Stimulated activated CD8-positive, alpha-beta memory T cell treated with anti-CD3 and anti-CD28 coated beads, Interleukin-7, amount 100 ng/mL, for 24 hours (primary cell): ENCODE measurements at places on chromosomes 13 and 19.
A peak's percentile ranks its signal among the peaks of the same experiment; 100 is the strongest.

DNA sequence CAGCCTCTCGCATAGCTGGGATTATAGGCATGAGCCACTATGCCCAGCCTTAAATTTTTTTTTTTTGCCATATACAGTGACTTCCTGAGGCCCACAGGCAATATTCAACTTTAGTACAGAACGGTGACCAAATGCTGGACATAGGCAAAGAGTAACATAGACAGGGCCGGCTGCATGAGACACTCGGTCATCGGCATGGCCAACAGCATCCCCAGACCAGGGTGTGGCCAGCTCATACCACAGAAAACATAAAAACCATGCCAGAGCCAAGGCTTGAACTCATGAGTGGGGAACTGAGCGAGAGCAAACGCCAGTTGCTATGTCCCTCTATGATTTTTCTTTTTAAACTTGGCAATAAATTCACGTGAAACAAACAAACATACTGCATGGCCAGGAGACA lies 17.0 kb downstream of the KANK2 start:
- DNase-seq, result no peak

DNA sequence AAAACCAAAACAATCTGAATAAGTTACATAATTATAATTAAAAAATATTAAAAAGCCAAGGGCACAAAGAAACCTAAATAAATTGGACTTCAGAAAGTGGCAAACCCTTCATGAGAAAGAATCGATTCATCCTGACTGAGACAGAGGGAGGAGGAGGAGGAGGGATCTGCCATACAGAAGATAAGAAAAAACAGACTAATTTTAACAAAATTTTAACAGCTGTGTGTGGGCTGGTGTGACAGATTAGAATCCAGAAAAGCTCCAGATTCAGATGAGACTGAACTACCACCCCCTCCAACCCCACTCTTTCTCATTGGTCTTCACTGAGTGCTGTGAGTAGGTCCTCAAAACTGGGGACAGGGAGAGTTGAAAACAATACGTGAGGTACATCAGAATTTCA lies 111.5 kb upstream of the HTR2A start:
- no peak for DNase-seq

DNA sequence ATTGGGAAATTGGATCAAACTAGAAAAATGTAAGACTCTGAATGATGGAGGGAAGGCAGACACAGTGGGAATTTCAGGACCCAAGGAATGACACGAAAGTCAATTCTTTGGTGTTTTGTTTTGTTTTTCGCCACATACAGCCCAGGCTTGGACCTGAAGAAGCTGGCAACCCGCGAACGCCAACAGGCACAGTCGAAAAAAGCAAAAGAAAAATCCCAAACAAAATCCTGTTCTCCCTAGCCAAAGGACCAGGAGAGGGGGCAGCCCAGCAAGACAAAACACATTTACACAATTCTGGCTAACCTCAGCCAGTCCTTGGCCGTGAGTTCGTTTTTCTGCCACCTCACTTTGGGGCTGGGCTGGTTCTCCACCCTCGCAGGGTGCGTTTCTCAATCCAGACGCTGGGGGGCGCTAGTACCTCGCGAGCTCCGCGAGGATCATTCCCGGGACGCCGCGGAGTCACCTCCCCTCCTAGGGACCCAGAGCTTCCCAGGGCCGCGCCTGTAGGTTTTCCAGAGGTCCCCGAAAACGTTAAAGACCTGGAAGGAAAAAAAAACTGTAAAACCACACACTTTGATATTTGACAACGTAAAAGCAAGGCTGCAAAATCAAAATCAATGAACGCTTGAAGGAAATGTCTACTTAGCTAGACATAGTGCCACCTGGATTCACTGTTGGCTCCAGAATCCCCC lies 34.9 kb upstream of the TPM4 start:
- peak; percentile 70 for DNase-seq

- no peak for DNase-seq
Measured at GRCh38 chr13:79749984-79750551, 269.1 kb downstream of the NDFIP2 start.

DNA sequence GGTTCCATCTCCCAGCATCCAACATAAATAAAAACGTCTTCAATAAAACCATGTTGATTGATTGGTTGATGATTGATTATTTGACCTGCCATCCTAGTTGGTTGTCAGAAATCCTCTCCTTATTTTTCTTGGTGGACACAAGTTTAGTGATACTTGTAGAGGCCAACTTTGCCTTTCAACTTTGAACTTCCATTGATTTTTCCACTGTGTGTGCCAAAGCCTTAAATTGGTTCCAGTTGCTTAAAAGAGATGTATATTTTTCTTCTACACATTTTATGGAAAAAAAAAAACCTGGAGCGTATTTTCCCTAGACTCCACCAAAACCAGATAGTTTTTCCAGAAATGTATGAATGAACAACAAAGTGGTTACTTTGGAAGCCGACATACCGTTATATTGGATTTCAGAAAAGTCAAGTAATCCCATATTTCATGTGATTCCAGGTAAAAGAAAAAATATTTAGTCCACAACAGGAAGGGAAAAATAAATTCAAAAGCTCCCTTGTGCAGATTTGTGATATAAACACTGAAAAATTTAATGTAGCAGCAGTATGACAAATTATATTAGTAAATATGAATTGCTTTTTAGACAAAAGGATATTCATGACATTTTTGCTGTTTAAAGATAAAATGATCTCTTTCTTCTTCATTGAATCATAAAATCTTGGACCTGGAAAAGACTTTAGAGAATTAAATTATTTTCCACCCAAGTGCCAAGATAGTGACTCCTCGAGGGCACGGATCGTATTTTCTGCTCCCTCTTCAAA lies 85.2 kb downstream of the MBNL2 start:
- no peak for DNase-seq

DNA sequence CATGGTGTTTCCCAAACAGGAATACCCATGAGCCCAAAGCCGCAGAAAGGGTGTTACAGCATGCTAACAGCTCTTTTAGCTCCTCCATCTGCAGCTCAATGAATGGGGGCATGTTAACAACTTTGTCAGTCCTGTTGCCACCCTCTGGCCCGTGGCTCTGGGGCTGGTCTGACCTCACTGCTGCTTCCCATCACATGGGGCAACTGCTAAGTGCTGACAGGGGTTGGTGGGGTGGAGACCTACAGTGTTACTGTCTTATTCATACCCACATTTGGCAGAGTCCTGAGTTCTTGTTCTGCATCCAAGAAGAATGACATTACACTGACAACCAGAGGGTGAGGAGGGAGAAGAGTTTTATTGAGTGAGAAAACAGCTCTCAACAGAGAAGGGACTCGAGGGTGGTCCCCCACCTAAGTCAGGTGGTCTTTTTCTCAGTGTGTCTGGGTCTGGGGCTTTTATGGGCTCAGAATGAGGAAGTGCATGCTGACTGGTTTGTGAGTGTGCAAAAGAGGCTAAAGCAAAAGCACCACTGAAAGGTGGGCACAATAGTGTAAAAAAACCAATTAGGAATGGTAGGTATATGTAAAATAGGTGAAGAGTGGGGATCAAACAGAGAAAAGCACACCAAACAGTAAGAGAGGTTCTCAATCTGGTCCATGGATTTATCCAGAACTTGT lies 1952.0 kb upstream of the PCDH20 start:
- no peak for DNase-seq

GRCh38 chr19:28642787-28643683 lies 569.9 kb downstream of the UQCRFS1 start:
- DNase-seq, result no peak

GRCh38 chr13:35554972-35555623 lies 78.6 kb upstream of the MAB21L1 start:
- DNase-seq, result no peak

GRCh38 chr19:5032101-5032967 lies 63.4 kb downstream of the KDM4B start:
- DNase-seq, result no peak

GRCh38 chr13:102589301-102589822 lies 7.4 kb upstream of the TPP2 start:
- no peak for DNase-seq

- DNase-seq, result no peak
Measured at GRCh38 chr13:109655206-109655600, 131.2 kb downstream of the IRS2 start.

DNA sequence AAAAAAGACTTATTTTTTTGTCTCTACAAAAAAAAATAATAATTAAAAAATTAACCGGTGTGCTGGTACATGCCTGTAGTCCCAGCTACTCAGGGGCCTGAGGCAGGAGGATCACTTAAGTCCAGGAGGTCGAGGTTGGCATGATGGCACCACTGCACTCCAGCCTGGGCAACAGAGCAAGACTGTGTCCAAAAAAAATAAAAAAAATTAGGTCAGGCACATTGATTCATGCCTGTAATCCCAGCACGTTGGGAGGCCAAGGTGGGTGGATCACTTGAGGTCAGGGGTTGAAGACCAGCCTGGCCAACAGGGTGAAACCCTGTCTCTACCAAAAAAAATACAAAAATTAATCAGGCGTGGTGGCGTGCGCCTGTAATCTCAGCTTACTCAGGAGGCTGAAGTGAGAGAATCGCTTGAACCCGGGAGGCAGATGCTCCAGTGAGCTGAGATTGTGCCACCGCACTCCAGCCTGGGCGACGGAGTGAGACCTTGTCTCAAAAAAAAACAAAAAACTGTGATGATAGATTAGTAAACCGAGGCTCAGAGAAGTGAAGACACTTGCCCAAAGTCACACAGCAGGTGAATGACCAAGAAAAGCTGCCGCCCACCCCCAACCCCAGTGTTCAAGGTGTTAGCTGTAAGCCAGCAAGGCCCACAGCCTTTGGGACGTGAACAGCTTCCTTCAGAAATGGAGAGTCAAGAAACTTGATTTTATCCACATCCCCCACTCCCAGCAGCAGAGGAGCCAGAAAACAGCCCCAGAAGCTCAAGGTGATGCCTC lies 9.4 kb downstream of the RNU6-9 start:
- no peak for DNase-seq

- no peak for DNase-seq
Measured at GRCh38 chr13:48258002-48258401, 25.0 kb downstream of the ITM2B start.

GRCh38 chr13:49220036-49220855 lies at the start of gene MLNR:
TSS of gene MLNR (plus strand) at chr13:49220338. CDS start at chr13:49220338, 0 bp downstream.
- no peak for DNase-seq

DNA sequence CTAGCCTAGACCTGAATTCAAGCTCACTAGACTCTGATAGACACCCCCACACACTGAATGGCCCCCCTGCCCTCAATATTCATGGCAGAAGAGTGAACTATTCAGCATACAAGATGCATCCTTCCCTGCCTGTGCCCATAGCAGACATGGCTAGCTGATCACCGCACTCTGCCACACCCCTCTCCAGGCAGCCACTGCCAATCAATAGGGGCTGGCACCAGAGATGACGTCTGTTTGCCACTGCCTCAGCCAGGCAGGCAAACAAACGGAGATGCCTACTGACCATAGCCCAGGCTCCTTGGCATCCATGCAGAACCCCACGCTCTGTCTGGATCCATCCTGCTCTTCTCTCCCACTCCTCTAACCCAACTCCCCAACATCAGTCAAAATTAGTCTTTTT lies 13.8 kb upstream of the NPAS1 start:
- no peak for DNase-seq

GRCh38 chr13:26604784-26605545 lies 47.5 kb downstream of the WASF3 start:
- no peak for DNase-seq

GRCh38 chr13:77751513-77752456 lies 54.3 kb downstream of the SLAIN1 start:
- no peak for DNase-seq

DNA sequence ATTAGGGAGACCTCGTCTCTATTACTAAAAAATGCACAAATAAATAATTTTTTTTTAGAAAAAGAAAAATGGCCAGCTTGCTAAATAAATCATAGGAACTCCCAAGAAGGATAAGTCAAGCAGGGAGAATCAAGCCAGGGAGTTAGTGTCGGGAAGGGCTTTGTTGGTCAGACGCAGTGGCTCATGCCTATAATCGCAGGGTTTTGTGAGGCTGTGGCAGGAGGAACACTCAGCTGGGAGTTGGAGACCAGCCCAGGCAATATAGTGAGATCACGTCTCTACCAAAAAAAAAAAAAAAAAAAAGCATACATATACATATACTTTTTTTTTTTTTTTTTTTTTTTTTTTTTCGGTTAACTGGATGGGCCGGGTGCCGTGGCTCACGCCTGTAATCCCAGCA lies 9.0 kb downstream of the NACC1 start:
- no peak for DNase-seq

DNA sequence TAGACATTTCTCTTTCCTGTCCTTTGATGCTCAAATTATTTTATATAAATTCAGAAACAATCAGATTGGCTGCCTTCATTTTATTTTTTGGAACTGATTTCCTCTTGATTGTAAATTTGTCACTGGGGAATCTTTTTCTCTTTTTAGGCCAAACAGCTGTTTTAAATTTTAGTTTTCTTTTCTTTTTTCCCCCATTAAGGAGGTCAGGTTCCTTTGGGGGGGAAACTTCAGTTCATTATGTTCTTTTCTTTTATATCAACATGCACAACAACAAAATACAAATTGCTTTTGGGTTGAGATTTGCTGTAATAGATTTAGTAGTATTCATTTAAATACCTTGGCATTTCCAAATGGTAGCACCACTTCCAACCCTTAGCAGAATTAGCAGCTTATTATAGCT lies 264.8 kb upstream of the SPRY2 start:
- no peak for DNase-seq

DNA sequence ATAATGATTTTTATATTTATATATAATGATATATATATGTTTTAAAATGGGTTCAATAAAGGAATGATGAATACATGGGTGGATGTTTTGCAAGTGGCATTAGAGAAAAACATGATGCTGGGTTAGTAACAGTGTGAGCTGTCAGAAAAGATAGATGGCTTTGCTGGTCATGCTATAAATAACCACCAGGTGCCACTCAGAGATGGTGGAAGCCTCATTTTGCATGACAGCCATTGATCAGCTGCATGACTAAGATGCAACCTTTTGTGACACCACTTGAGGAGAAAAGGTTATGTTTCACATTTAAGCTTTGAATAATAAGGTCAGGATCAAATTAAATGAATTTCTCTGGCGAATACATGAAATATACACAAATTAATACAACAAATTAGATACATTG lies 737.7 kb downstream of the PCDH9 start:
- no peak for DNase-seq

- no peak for DNase-seq
Measured at GRCh38 chr13:74062933-74063332, 71.3 kb downstream of the KLF12 start.

- DNase-seq, result no peak
Measured at GRCh38 chr19:7199613-7200533, 94.3 kb downstream of the INSR start.

- no peak for DNase-seq
Measured at GRCh38 chr13:31747966-31748365, 8.6 kb downstream of the RXFP2 start.

DNA sequence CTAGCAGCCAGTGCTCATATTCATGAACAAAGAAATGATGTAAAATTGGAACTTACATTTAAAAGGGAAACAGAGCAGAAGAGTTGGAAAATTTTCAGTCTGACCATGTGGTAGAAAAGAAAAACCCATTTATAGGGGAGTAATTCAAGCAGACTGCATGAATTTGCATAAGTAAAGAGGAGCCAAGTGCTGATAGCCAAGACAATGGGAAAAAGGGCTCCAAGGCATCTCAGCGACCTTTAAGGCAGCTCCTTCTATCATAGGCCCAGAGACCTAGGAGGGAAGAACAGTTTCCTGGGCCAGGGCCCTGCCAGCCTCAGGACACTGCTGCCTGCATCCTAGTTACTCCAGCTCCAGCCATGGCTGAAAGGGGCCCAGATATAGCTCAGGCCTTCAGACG lies 7.5 kb downstream of the DNAJC3 start:
- DNase-seq, result no peak
